Suppressor macrophage treated with lipopolysaccharide for 1 hour (primary cell): ENCODE measurements at places on chromosomes 11 and 22.

- DNase-seq, result no peak
These were observed 961 bp downstream of the IPO7 start for GRCh38 chr11:9385327-9385899.

- no peak for DNase-seq
These were observed 15.8 kb downstream of the SHANK3 start for GRCh38 chr22:50688448-50688847.

DNA sequence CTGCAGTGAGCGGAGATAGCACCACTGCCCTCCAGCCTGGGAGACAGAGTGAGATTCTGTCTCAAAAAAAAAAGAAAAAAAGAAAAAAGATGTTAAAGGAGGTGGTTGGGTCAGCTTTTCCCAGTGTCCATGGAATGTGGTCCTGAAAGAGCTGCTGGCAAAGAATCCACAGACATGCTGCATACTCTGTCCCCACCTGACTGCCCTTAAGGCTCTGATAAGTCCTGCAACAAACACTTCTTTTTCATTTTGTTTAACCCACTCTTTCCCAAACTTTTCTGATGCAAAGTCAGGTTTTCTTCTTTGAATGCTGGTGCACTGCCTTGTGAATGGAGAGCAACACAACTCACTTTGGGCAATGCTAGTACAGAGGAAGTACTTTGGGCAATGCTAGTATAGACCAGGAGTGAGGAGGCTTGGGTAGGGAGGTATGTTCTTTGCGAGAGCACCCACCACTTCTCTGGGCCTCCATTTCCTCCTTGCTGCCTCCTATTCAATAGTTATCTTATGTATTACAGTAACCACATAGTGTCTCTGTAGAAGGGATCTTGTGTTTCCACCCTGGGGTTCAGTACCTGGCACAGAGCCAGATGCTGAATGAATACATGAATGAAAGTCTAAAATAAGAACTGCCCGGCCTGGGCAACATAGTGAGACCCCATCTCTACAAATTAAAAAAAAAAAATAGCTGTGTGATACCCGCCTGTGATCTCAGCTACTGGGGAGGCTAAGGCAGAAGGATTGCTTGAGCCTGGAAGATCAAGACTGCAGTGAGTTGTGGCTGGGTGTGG is 18.9 kb downstream of the LIF start:
- DNase-seq, result no peak

- DNase-seq, result no peak
These were observed 310.5 kb downstream of the BRD1 start for GRCh38 chr22:49517211-49517610.
